ENCODE measurements at places on chromosomes 1 and 21.

DNA sequence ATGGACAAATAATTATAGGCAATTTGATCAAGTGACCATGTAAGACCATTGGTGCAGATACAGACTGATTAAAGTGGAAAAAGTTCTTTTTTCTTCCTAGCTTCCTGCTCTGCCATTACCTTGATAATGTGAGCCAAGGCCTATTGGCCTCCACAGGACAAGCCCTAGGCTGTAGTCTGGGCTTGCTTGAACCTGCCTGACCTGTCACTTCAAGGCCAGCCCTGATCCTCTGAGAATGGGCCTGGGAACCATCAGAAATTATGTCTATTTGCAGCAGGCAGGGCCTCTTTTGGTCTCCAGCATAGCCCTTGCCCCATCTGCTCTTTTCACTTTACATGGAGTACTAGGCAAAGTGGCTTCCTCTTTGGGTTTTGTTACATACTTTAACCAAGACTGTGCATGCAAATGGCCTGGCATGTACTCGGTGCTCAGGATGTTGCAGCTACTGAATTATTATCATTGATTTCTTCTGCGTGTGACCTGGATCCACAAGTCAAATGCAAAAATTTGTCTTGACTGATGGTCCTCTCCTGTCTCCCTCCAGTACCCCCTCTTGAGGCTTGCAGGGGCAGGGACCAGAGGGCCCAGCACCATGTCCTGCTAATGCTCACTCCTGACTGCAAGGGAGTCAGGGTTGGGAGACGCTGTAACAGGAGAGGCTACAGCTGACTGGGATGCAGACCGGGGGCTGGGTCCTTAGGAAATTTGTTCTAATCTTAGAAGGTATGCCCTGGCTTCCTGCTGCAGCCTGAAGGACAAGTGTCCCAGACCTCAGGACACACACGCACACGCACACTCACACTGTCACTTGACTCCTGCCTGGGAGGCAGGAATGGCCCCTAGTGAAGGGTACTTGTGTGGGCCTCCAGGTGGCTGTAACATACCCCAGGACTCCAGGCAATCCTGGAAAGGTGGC lies 39.4 kb downstream of the RCSD1 start:
- peak; percentile 32 for DNase-seq

- DNase-seq = no peak
Measured at GRCh38 chr1:143652744-143653428, 318.9 kb downstream of the FAM72C start.

- no peak for DNase-seq
Measured at GRCh38 chr1:21097729-21098128, 79.0 kb downstream of the EIF4G3 start.

DNA sequence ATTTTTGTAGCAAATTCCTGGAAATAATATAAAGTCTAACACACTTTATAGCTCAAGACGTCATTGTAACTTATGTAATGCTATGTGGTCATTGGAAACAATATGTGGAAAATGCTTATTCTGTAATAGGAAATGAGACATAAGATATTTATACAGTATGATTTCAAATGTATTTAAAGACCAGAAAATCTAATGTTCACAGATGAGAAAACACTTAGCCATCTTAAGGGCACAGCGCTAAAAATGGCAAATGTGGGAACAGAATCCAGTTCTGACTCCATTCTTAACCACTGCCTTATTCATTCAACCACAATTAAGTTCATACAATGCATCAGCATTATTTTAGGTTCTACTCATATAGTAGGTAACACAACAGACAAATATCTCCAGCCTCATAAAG lies 12.5 kb downstream of the CSDE1 start:
- no peak for DNase-seq

DNA sequence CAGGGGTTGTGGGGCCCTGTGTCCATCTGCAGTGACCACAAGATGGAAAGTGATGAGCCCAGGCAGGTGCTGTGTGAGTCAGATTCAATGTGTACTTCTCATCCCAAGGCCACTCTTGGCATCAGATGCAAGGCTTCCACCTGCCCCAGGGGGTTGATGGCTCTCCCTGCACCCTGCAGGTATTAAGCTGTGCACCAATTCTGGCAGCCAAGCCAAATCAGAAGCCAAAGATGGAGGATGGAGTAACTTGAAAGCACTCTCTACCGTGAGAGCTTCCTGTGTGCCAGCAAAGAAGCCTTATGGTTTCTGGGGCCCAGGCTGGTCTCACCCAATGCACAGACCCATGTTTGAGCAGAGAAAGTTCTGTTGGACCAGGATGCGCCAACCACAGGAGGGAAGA lies 44.3 kb upstream of the TENT5C start:
- DNase-seq = no peak

- no peak for DNase-seq
Measured at GRCh38 chr21:45040157-45040711, 34.1 kb upstream of the ADARB1 start.

DNA sequence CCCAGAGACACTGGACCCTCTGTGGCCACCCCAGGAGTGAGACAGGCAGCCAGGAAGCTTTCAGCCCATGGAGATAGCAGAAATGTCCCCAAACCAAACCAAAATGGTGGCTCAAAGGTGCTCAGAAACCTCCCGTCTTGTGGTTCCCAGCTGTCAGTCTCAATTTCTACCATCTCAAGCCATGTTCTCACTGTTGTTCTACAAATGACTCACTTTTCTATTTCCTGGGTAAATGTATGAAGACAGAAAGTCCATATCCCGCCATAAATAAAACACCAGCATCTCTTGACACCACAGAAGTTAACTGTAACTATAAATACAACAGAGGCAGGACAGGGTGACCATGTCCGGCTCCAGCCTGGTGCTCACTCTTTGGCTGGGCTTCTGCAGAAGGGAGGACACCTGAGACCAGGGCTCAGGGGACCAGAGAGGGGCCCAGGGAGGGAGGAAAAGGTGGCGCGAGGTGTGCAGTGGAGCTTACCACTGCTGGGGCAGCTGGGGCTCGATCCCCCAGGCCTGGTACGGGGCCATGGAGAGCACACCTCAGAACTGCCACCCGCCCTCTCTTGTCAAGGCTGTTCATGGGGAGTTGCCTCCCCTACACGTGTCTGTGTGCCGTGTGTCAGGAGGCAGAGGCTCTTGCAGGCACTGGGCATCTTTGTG lies 43.6 kb downstream of the EPHB2 start:
- DNase-seq = no peak

DNA sequence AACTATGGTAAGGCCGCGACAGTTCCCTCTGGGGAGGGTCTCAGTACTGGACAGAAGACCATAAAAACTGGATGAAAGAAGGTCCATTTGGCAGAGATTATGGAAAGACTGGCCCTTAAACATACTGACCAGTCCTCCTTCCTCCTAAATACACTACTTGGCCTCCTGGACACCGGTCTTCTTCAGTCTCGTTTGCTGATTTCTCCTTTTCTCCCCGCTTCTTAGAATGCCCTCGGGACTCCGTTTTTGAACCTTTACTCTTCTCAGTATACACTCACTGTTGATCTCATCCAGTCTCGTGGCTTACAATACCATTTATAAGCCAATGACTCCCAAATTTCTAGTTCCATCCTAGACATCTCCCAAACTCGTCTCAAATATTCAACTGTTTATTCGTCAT lies 694 bp upstream of the MRPL9 start:
- peak; percentile 48 for DNase-seq

DNA sequence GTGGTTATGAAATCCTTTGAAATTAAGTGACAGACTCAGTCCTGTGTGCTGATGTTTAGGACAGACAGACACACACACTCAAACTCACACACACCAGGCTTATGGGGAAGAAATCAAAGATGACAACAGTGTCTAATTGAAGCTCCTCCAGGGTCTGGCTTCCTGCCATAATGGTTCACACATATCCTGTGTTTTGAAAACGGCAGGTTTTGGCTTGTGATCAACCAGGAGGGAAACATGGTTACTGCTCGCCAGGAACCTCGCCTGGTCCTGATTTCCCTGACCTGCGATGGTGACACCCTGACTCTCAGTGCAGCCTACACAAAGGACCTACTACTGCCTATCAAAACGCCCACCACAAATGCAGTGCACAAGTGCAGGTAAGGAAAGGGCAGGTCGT lies 4.6 kb downstream of the MTARC1 start:
- no peak for DNase-seq

DNA sequence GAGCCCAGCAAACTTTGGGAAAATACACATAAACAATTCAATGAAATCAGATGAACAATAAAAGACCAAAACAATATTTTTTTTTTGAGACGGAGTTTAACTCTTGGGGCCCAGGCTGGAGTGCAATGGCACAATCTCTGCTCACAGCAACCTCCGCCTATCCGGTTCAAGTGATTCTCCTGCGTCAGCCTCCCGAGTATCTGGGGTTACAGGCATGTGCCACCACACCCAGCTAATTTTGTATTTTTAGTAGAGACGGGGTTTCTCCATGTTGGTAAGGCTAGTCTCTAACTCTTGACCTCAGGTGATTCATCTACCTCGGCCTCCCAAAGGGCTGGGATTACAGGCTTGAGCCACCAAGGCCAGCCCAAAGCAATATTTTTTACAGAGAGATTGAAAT lies 1588.5 kb downstream of the BRINP3 start:
- DNase-seq = no peak

DNA sequence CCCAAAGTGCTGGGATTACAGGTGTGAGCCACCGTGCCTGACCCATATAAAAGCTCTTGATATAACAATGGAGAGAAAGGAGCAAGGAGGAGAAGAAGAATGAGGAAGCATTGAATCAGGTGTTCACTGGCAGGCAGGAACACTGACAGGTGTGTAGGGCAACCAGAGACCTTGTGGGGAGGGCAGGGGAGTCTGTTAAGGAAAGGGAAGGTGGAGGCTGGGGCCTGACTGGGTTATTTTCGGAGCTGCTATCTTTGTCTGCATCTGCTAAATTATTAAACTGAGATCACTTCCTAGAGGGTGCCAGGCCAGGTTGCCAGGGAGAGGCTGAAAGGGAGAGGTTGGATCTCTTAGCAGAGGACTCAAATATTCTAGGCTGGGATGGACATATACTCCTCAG lies 6.8 kb upstream of the TRNP1 start:
- DNase-seq = no peak

- no peak for DNase-seq
Measured at GRCh38 chr1:206427291-206427690, 43.0 kb upstream of the IKBKE start.

GRCh38 chr21:37915497-37915911 lies 753 bp downstream of the KCNJ6 start:
- no peak for DNase-seq

DNA sequence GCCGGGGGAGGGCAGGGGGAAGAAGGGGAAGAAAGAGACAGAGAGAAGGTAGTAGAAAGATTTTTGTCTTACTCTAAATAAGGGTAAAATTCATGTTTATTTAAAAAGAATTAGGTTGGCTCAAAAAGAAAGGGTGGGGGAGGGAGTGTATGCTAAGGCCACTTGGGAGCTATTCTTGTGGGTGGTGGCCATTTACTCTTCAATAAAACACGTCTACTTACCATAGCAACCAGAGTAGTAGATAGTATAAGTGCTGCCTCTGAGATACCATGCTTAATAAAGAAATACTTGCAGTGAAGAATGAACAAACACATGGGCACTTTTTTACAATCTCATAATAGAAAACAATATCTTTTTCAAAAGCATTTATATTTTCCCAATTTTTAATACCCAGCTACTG lies 538.1 kb upstream of the PTBP2 start:
- DNase-seq = no peak

DNA sequence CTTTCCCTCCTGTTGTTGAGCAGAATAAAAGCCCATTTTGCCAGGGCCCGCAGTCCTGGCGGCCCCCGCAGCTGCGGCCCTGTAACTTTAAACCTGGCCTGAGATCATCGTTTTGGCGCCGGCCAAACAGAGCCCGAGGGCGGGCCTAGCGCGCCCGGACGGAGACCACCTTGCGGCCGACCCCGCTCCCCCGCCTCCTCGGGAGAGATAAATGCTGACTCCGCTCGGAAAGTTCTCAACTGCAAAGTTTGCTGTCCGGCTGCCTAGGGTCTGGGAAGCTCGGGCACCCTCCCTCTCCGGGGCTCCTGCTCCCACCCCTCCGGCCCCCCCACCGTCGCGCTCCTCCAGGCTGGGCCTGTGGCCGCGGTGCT lies at the start of gene PDPN:
Gene PDPN, plus strand, starts transcription at position 238 of the 371 bp plus-strand sequence. CDS start 202 bp downstream, outside the sequence.
- no peak for DNase-seq

- DNase-seq = no peak
Measured at GRCh38 chr1:246695136-246695535, 29.1 kb upstream of the SCCPDH start.

- no peak for DNase-seq
Measured at GRCh38 chr1:12588695-12589094, 29.3 kb downstream of the DHRS3 start.

- no peak for DNase-seq
Measured at GRCh38 chr21:30646904-30647414, 4.3 kb downstream of the KRTAP20-3 start.

DNA sequence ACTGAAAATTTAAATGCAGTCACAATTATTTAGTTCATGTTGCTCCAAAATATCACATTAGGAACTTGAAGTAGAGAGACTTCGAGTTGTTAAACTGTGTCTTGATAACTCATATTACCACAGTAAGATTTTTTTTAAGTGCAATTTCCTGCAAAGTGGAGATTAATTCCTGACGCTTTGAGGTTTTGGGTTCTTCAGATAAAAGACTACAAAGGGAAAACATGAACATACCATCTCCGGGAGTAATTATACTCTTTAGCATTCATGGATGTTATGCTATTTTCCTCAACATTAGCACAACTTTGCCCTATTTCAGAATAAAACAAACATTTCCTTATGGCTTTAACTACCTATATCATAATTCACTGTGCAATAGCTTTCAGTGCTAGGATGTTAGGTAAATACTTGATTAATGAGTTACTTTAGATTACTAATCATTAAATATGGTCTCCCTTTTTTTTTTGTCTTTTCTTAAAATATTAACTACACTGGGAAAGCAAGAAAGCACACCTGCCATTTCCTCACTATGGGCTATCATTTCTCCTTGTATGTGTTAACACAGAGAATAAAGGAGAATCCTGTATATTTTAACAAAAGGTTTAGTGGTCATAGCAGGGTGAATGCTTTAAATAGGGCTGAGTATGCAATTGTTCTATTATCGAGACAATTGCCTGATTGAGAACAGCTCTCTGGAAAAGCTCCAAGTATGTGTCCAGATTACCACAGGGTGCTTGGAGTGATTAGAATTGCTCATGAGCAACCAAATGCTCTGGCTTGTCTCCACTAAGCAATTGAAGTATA lies 252.5 kb upstream of the C1orf105 start:
- DNase-seq = no peak

DNA sequence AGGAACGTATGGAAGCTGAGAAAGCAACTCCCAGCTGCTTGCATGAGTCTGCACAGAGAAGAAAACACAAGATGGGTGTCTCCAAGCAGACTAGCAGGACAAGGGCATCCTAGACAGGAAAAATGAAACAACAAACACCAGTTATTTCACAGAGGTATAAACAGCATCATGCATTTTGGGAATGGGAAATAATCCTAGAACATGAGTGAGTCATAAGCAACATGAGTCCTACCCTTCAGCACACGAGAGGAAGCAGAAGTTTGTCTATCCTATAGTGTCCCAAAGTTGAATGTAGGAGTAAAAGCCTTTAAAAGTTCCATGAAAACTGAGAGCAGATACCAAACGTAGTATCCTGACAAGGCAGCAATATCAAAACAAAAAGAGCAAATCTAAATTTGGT lies 11.3 kb upstream of the FRRS1 start:
- no peak for DNase-seq

- DNase-seq = no peak
Measured at GRCh38 chr1:39328586-39329121, 124.2 kb downstream of the MACF1 start.

GRCh38 chr1:19220991-19221390 lies 10.9 kb upstream of the UBR4 start:
- no peak for DNase-seq

- peak; percentile 86 for DNase-seq
Measured at GRCh38 chr1:233113009-233113879, 162.8 kb downstream of the NTPCR start.
